ENCODE measurements at places on chromosomes 12 and 14.

DNA sequence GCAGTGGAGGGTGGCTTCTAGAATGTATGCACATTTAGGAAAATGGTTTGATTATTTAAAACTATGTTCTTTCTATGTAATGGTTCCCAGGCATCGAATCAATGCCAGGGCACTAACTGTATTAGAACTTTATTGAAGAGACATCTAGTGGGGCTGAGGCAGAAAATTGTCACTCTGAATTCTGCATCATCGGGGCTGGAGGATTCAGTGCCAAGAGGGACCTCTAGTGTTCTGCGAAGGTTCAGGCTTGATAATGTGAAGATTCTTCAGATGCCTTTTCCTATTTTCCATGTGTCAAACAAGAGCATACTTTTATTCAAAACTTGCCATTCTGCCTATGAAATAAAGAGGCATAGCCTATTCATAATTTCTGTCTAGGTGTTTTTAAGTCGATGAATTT is 146.3 kb downstream of the CAND1 start:
- peak; percentile 30 for DNase-seq

GRCh38 chr12:57272337-57273151 is 21.6 kb upstream of the STAC3 start:
- DNase-seq = no peak

DNA sequence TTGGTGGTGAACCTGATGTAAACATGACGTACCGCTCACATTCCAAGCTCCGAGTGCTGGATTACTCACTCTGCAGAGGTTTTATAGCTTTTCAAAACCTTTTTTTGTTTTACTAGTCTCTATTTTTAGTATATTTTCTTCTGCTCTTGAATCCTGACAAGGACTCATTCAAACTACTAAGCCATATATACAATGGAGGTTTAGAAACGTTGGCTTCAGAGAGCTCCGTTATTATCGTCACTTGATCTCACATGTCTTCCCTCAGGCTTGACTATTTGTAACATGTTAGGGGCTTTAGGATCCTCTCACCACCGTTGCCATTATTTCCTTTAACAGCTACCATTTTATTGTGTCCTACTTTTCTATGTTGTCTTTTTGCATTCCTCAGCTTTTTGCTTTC is 1321.5 kb upstream of the FLRT2 start:
- no peak for DNase-seq

DNA sequence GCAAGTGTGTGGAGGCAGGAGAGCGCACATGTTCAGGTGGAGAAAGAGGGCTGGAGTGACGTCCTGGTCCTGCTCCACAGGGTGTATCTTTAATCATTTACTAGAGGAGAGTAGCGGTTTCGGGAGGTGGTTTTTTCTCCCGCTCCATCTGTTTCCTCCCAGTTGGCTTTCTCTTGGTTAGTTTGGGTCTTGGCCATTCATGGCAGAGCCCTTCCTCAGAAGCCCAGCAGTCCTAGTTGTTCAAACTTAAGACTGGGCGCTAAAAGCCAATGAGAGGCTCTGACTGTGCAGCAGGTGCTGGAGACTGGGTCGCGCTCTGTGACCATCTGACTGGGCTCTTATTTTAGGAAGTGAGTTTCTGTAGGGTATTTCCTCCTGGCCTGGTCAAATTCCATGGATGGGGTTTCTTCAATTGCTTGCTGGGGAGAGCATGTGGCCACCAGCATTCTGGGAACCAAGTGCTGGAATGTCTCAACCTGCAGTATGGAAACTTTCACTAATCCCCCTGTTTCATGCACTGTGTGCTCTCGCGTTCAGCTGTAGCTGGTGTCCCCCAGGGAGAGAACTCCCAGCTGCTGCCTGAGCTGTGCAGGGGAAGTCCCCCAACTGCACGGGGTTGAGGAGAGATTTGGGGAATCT is 27.4 kb upstream of the TSPAN9 start:
- no peak for DNase-seq

DNA sequence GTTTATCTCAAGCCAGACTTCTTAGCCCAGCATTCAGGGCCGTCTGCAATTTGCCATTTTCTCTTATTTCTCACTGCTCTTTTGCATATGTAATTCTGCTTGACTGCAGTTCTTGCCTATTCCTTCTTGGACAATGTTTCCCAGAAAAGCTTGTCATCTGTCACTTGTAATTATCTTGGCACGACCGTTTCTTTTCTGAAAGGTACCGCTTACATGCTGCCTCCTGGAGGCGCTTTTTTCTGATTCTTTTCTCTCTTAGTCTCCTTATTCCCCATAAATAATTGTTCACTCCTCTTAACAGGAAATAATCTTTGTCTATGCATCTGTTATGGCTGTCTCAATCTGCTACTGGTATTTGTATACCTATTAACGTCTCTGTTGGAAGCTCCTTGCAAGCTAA is 1.2 kb upstream of the ALDH1L2 start:
- no peak for DNase-seq

DNA sequence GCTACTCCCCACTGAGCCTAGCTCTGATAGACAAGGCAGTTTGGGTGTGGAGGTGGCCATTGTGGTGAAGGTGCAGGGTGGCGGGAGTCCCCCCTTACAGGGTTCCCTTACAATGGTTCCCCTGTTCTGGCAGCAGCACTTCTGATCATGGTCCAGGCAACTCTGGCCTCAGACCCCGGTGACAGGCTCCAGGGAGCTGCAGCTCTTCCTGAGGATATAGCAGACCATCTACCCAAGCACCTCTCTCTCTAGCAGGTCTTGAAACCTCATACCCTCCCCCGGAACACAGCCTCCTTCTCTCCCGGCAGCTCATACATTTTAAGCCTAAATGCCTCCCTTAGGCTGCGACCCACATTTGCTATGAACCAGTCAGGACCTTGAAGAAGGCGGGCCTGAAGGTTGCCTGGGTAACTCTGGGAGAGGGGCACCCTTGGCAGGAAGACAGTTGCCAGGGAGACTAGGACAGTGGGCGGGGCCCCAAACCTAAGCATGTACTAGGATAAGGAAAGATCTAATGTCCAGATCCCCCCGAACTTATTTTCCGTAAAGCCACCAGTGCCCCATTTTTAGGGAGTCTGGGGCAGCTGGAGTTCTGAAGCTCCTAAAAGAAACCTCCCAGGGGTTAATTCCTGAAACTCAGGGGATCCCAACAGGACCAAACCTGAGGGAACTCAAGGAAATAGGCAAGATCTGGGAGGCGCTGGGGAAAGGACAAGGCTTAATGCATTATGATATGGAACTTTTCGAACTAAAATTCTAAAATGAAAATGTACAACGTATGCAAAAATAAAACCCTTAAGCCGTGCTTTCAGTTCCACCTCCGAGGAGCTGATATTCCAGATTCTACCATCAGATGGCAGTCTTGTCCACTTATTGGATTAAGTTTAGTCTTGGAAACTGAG is 4.5 kb upstream of the GDF11 start:
- peak; percentile 86 for DNase-seq

DNA sequence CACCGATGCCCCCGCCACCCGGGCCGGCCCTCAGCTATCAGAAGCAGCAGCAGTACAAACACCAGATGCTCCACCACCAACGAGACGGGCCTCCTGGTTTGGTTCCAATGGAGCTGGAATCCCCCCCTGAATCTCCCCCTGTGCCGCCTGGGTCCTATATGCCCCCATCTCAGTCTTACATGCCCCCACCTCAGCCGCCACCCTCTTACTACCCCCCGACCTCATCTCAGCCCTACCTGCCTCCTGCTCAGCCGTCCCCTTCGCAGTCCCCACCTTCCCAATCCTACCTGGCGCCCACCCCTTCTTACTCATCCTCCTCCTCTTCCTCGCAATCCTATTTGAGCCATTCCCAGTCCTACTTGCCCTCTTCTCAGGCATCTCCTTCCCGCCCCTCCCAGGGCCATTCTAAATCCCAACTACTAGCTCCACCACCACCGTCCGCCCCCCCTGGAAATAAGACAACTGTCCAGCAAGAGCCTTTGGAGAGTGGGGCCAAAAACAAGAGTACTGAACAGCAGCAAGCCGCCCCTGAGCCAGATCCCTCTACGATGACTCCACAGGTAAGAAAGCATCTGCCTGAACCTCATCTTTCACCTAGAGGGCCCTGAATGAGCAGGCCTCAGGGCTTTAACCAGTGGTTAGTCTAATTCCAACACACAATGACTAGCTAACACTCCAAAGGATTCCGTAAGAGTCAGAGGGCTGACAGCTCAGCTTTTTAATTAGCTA is 851 bp downstream of the YLPM1 start:
- peak; percentile 43 for DNase-seq

GRCh38 chr12:2531371-2531770 is 263.4 kb upstream of the FKBP4 start:
- DNase-seq = no peak

GRCh38 chr14:78286210-78286609 is 116.0 kb downstream of the NRXN3 start:
- no peak for DNase-seq

GRCh38 chr12:123401753-123402683 is 18.1 kb downstream of the KMT5A start:
- no peak for DNase-seq

- DNase-seq = no peak
Observed at GRCh38 chr12:129900306-129900705, 3.5 kb downstream of the TMEM132D start.

DNA sequence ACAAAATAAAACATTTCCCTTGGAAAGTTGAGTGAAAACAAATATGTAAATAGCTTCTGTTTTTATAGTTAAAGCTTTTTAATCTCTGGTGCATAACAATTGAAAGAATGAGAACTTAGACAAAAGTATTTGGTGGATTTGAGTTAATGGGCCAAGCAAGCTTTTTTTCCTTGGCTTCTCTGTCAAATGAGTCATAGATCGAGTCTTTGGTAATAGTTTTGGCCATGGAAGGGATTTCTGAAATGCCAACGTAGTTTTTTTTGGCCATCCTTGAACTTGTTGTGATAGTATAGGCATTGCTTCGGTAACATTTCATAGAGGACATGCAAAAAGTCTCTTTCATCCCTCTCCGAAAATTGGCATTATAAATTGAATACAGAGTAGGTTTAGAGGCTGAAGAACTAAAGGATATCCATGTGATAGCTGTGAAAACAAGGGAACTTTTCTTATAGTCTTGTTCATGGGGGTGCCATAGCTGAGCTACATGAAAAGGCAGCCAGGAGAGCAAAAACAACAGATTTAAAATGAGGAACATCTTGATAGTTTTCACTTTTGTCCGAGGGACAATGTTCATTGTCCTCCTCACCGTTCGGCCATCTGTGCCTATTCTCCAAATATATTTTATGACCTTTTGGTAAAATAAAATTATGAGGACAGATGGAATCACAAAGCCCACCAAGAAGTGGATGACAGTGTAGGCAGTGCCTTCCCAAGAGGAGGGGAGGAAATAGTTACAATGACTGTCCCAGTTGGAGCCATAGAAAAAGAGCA is 34.7 kb downstream of the GPR19 start:
- DNase-seq = peak; percentile 81
